WTC11 (cell line): ENCODE measurements at places on chromosomes 4 and X.

DNA sequence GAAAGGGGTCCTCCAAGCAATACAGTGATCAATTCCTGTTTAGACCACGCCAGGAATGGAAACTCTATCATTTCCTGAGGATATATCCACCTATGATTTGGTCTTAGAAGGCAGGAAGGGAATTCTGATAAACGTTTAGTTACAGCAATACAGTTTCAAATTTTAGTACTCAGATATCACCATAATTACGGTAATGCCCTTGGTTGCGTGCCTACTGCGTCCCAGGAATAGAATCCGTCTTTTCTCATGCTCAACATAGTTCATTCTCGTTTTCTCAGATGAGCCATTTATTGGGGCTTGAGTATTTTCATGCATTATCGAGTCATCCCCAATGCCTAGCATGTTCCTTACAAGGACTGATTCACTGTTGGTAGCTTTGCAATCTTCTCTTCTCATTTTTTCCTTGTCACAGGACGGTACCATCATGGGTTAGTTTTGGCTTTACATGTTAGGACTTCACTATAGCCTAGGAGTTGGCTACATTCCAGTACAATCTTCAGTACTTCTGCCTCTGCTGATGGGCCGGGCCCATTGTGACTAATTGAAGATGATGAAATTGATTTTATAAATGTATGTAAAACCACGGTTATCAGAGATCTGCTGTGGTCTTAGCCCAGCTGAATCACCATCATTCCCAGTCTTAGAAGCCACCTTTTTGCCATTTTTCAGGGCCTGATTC lies 4.4 kb upstream of the PRKX start:
- no peak for DNase-seq
- H3K36me3 ChIP-seq: no peaks in the 10 kb centered on the region
- H3K27ac ChIP-seq: no peak overlapping the region
- peaks cover 5% of the 10 kb centered on the region; the same call in 1 of the 2 replicates for H3K27me3 ChIP-seq

DNA sequence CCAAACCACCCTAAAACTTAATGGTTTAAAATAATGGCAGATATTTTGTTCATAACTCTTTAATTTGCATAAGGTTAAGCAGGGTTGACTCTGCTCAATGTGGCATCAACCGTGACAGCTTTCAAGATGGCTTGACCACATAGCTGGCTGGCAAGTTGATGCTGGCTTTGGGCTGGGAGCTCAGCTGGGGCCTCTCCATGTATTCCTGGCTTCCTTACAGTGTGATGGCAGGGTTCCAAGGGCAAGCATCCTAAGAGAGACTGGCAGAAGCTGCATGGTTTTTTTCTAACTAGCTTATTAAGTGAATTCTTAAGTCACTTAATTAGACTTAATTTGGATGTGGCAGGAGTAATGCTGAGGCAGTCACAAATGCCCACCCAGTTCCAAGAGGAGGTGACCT lies 4.5 kb downstream of the RP2 start:
- no peaks in the 10 kb centered on the region for H3K27me3 ChIP-seq
- no peaks in the 10 kb centered on the region for H3K4me1 ChIP-seq
- H3K36me3 ChIP-seq: 0 out of 2 replicates have a peak, but pooled peaks cover 3% of the 10 kb centered on the region
- no peak overlapping the region for H3K4me3 ChIP-seq
- no peak for DNase-seq

GRCh38 chr4:76035141-76035540 lies 729 bp downstream of the CXCL11 start:
- H3K36me3 ChIP-seq: no peaks in the 10 kb centered on the region
- H3K27ac ChIP-seq: no peak overlapping the region
- no peak for DNase-seq
- no peaks in the 10 kb centered on the region for H3K4me1 ChIP-seq
- no peaks in the 10 kb centered on the region for H3K27me3 ChIP-seq

GRCh38 chrX:131979116-131979515 lies 44.0 kb upstream of the STK26 start:
- H3K36me3 ChIP-seq: no peaks in the 10 kb centered on the region
- peaks cover 22% of the 10 kb centered on the region for H3K4me1 ChIP-seq
- no peaks in the 10 kb centered on the region; the same call in 1 of the 2 replicates for H3K27me3 ChIP-seq
- no peak for DNase-seq

GRCh38 chr4:154067786-154068185 lies 278.9 kb upstream of the SFRP2 start:
- H3K27me3 ChIP-seq: no peaks in the 10 kb centered on the region
- H3K27ac ChIP-seq: no peak overlapping the region
- peaks cover 24% of the 10 kb centered on the region for H3K36me3 ChIP-seq
- DNase-seq: no peak
- no peak overlapping the region for H3K4me3 ChIP-seq
- H3K4me1 ChIP-seq: peaks cover 10% of the 10 kb centered on the region; the same call in 1 of the 2 replicates

DNA sequence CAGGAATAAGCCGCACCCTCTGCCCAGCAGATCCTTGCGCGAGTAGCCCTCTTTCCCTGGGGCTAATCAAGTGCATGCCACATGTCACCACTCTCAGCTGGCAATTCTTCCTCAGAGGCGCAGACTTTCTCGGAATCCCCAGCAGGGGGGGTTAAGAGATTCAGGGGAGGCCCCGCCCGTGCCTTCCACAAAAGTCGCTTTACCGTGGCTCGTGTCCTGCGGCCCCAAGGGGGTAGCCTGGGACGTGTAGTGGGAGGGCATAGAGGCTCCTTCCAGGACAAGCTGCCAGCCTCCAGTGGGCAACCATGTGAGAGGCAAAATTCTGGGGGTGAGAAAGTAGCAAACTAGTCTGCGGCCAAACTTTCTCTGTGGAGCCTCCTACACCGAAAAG lies 652 bp downstream of the SRPX start:
- peak; percentile 37 for DNase-seq
- H3K27ac ChIP-seq: no peak overlapping the region
- no peaks in the 10 kb centered on the region for H3K36me3 ChIP-seq
- peaks cover 50% of the 10 kb centered on the region for H3K27me3 ChIP-seq
- peaks cover 13% of the 10 kb centered on the region for H3K4me1 ChIP-seq

- H3K4me1 ChIP-seq: no peaks in the 10 kb centered on the region
- no peak overlapping the region for H3K4me3 ChIP-seq
- no peak overlapping the region for H3K27ac ChIP-seq
Measured at GRCh38 chrX:149455934-149456333, 49.2 kb downstream of the IDS start.

DNA sequence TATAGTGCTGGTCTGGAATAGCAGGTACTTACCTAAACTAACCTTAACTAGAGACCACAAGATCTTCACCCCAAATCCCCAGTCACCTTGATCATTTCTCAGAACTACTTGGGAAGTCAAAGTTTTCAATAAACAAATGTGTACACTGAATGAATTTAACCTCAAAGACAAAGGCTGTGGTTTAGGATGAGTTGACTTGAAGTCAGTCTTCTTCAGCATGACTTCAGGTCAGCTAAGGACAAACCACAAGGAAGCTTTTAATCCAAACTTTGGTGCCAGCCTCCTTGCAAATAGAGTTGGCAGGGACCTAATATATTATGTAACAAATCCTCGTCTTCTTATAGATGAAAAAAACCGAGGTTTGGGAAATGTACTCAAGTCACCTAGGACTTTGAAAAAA lies 21.2 kb upstream of the VCX2 start:
- no peak overlapping the region for H3K4me3 ChIP-seq
- no peak overlapping the region for H3K27ac ChIP-seq
- DNase-seq: no peak
- peaks cover 10% of the 10 kb centered on the region for H3K4me1 ChIP-seq

- no peaks in the 10 kb centered on the region for H3K27me3 ChIP-seq
- DNase-seq: no peak
- H3K4me1 ChIP-seq: no peaks in the 10 kb centered on the region
- no peak overlapping the region for H3K27ac ChIP-seq
Measured at GRCh38 chr4:27635936-27636913, 775.6 kb downstream of the STIM2 start.

DNA sequence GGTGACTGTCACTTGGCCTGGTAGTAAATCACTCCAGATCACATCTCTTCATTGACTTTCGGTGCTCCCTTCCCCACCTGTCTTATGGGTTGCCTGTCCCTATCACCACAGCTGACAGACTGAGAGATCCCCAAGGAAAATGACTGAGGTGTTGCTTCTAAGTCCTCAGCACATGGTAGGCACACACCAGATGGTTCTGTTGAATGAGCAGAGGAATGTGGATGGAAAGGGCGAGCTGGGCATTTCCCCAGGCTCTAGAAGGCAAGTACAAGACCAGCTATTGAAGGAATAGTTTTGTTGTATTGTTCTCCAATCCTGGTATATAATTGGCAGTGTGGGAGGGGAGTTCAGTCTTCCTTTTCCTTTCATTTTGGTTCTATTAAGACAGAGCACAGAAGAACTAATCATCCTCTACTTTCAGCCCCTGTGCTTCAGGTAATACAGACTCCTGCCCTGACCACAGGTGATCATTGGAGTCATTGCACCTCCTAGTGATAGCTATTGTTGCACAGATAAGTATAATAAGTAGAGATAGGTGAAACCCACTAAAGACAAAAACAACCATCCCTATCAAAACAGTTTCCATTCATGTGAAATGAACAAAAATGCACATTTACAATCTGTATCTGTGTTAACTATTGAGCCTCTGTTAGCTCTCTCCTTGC lies 158.6 kb downstream of the TRAM1L1 start:
- H3K27me3 ChIP-seq: peaks cover 14% of the 10 kb centered on the region
- no peak overlapping the region for H3K27ac ChIP-seq
- H3K4me3 ChIP-seq: peak overlapping the region; percentile 70
- DNase-seq: no peak
- H3K4me1 ChIP-seq: peaks cover 15% of the 10 kb centered on the region

- no peak overlapping the region; the same call in 1 of the 2 replicates for H3K4me3 ChIP-seq
- no peaks in the 10 kb centered on the region for H3K36me3 ChIP-seq
Measured at GRCh38 chr4:181225616-181226261, 1017.5 kb upstream of the TENM3 start.

DNA sequence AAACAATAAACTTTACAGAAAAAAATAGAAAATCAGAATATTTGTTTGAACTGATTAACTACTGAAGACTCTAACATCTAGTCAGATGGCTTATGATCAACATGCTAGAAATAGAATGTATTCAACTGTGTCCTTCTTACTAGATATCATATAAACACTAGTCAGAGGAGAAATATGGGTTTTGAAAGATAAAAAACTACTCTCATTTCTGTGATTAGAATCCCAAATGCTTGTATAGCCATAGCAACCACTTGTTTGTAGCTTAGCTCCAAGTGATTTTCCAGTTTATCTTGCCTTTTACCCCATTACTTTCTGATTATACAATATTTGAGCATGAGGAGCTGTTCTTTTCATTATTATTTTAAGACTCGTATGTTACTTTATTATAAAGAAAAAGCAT lies 31.2 kb downstream of the USP38 start:
- H3K4me3 ChIP-seq: no peak overlapping the region
- H3K27me3 ChIP-seq: no peaks in the 10 kb centered on the region
- DNase-seq: no peak

GRCh38 chrX:107979534-107979933 lies 2.6 kb downstream of the TEX13B start:
- DNase-seq: no peak
- H3K4me1 ChIP-seq: peaks cover 47% of the 10 kb centered on the region
- no peak overlapping the region for H3K4me3 ChIP-seq
- H3K27ac ChIP-seq: peak overlapping the region; percentile 74

DNA sequence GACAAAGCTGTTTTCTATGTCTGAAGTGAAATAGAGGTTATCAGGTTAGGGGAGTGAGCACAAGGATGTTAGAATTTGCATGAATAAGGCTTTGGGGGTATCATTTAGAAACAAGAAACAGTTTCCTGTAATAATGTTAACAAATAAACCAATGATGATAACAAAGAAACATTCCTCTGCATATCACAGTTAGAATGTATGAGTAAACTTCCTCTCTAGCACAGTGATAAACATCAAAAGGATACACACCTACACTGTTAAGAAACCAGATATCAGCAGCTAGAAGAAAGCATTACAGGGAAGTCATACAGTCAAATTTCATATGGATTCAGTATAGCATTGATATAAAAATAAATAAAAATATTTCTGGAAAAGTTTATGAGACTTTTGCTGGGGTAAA lies 340.0 kb upstream of the MAGEB16 start:
- no peak overlapping the region for H3K27ac ChIP-seq
- no peak overlapping the region for H3K4me3 ChIP-seq
- DNase-seq: no peak
- H3K4me1 ChIP-seq: peaks cover 5% of the 10 kb centered on the region
- H3K36me3 ChIP-seq: peaks cover 4% of the 10 kb centered on the region

DNA sequence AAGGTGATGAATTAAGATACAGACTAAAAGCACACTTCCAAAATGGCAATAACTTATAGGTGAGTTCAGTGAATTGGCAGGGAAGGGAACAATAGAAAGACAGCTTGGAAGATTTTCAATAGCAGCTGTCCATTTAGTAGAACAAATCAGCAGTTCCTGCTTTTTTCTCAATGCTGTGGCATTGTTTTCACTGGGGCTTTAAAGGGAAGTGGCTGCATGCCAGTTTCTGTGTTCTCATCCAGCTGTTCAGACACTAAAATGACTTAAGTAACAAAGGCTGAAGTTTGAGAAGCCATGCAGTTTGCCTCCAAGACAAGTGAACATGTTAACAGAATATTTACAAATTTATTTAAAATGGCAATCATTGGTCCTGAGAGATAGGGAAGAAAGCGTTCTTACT lies 291.9 kb downstream of the FAM47A start:
- DNase-seq: no peak
- H3K27me3 ChIP-seq: no peaks in the 10 kb centered on the region
- H3K4me1 ChIP-seq: no peaks in the 10 kb centered on the region
- no peak overlapping the region for H3K27ac ChIP-seq
- no peak overlapping the region for H3K4me3 ChIP-seq

GRCh38 chr4:74038425-74039314 lies at the start of gene CXCL3:
Gene CXCL3, minus strand, starts transcription at chr4:74038689. Its CDS starts 78 bp downstream, at chr4:74038611.
- H3K27ac ChIP-seq: peak within 1 kb of the TSS; percentile 75
- H3K4me3 ChIP-seq: peak within 1 kb of the TSS; percentile 89
- H3K36me3 ChIP-seq: no peaks in the 10 kb centered on the region

DNA sequence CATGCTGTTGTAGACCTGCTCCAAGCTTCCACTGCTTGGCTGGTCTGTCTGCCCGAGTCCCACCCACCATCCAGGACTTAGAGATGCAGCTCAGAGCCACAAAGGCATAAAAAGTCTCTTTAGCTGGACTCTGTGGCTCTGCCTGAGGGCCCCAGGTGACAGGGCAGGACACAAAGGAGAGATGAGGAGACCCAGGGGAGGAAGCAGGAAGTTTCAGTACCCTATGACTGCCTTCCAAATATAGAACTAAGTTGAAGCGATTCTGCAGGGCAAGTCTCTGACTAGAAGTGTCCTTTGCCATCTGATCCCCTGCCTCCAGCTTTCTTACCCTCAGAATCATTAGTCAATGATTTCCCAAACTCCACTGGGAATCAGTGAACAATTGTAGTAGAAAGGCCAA lies 11.2 kb upstream of the CXCR3 start:
- H3K4me1 ChIP-seq: no peaks in the 10 kb centered on the region
- H3K4me3 ChIP-seq: no peak overlapping the region
- no peaks in the 10 kb centered on the region for H3K27me3 ChIP-seq

GRCh38 chr4:2041239-2042130 lies 17.6 kb upstream of the NAT8L start:
- H3K36me3 ChIP-seq: no peaks in the 10 kb centered on the region
- peak overlapping the region; percentile 75 for H3K4me3 ChIP-seq
- no peaks in the 10 kb centered on the region for H3K4me1 ChIP-seq
- peaks cover 69% of the 10 kb centered on the region for H3K27me3 ChIP-seq
- no peak overlapping the region for H3K27ac ChIP-seq
